ENCODE measurements at places on chromosomes 2 and 18.

GRCh38 chr2:38723173-38723572 lies 28.0 kb downstream of the SRSF7 start:
- DNase-seq, result no peak

DNA sequence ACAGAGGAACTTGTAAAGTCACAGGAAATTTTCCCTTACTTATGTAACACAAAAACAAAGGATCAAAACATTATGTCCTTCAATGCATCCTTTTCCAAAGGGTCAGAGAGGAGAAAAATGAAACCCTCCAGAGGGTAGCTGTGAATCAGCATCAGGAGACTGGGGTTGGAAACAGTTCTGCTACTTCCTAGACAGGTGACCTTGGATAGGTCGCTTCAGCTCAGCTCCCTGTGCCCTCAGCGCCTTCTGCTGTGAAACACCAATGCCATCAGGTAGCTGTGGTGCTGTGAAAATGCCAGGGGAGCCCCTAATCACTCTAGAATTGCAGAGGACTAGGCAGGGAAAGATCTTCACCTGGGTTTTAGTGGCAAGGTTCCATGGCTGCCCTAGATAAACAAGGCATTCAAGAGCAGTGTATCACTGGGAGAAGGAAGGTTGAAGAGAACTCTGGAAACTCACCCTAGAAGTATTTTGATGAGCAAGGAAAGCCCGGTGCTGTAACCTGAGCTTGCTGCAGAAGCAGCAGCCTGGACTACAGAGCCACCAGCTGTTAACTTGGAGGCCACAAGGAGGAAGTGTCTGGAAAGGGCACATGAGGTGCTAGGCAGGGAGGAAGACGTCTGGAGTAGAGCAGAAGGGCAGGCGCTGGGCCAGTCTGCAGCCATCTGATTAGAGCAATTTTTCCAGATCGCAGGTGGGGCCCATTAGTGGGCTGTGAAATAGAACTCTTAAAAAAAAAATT lies 100.7 kb upstream of the MCFD2 start:
- DNase-seq, result no peak

GRCh38 chr2:29329899-29330298 lies 214.7 kb downstream of the CLIP4 start:
- no peak for DNase-seq

DNA sequence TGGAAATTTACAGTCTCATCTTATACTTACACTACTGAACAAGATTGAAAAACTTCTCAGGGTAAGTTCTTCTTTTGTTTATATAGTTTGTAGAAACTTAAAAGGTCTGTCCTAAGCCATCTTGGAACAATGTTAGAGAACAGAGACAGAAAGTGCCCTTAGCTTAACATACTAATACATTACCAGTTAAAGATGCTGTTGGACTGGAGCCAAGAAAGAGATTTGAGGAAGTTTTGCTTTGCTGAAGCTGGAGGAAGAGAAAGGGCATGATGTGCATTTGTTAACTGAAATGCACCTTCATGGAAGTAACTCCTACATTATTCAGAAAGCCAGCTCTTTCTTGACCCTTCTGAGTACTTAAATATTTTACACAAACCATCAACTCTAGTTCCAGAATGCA lies 66.5 kb upstream of the TNFRSF11A start:
- no peak for DNase-seq

DNA sequence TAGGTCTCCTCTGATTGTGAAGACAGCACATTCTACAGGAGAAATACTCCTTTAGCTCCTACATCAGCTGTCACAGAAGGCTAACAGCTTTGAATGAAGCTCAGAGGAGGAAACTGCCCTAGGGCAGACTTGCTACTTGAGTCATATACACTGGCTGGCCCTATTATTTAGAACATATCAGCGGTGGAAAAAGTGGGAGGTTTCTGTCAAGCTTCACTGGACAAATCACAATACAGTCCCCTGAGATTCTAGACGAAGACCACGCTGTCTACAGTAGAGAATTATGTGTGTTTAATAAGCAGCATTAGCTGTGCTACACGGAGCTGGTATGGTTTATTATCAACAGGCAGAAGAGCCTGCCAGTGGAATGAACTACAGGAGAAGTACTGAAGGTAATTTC lies 230.9 kb upstream of the FSIP2 start:
- no peak for DNase-seq

DNA sequence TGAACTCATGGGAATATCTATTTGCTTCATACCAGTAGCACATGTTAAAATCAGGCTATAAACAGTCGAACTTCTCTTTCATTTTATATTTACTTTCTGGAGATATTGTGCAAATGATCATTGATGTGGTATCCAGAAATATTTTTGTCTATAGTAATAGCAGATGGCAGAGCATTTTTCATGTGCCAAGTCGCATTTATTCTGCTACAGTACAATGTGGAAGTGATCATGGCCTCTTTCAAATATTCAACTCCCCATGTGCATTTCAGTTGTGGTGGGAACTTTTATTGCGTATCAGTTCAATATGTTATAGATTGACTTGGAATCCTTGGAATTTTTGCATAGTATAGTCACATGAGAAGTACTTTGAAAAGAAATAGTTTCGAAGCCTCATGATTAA lies 57.4 kb downstream of the RHBDD1 start:
- no peak for DNase-seq

DNA sequence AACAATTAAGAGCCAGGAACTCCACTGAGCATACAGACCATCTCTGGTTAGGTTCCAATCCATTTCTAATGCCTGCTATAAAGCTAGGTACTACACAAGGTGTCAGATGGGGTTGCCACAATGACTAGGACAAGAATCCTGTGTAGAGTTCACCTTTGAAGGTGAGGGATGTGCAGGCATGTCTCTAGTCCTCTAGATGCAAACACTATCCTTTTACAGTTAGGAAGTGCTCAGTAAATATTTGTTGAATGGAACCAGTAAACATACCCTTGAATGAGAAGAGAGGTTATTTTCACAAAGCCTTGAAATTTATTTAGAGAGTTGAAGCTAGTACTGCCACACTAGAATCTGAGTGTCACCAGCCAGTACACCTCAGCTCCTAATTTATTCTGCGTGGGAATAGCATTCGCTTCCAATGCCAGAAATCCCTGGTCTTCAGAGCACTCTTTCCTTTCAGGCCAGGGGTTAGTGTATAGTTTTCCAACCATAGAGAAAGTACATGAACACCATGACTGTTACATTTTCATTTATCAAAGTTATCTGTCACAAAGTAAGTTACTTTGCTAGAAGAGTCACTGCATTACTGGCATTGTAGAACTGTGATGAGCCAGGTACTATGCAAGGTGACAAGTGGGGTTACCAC lies 48.3 kb downstream of the STAT1 start:
- DNase-seq, result no peak
